ENCODE measurements at places on chromosomes 13 and 19. TPM values are rescaled to one million over a fixed set of nuclear protein-coding genes. Genes with fewer than 3 reads are reported as not detected.

The CERS1 gene
- total RNA-seq, result 1.0 TPM

The ATP8A2 gene
- total RNA-seq, result 0.64 TPM

The OR10H3 gene
- total RNA-seq, result not detected

The TNNT1 gene
- 28.7 TPM for total RNA-seq

The KLK1 gene
- not detected for total RNA-seq

The EBI3 gene
- 0.63 TPM for total RNA-seq

The TMEM272 gene
- total RNA-seq, result not detected

The PRR19 gene
- total RNA-seq, result 2.8 TPM

The RFPL4A gene
- 0.13 TPM for total RNA-seq

The SELENOV gene
- total RNA-seq, result not detected

The ZFP36 gene
- total RNA-seq, result 2.8 TPM

The ATP1A3 gene
- 0.03 TPM for total RNA-seq

The SERTAD1 gene
- total RNA-seq, result 9.9 TPM

The TEX29 gene
- total RNA-seq, result 0.70 TPM

The KLK14 gene
- total RNA-seq, result not detected

Data from HT1080 (cell line).